Gastrocnemius medialis (tissue), 4 donors: ENCODE measurements at places on chromosomes 11 and 22. TPM values are rescaled to one million over a fixed set of nuclear protein-coding genes. Genes with fewer than 3 reads are reported as not detected.

DNA sequence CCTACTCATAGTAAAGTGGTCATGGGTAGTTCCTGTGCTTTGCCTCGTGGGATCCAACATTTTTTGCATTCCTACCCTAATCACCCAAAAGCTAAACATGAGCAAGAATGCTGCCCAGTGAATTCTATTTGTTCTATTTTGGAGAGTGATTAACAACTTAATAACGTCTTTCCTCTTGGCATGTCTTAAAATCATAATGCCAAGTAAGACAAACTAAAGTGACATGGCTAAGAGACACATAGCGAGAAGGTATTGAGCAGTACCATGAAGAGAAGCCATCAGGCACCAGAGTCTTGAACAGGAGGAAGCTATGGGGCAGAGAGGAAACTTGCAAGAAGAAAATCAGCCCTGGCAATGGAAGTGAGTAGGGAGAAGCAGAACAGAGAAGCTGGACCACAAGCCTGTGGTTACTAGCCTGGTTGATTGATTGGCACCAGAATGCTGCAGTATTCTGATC, 32.0 kb downstream of the EXPH5 start:
- H3K4me1 ChIP-seq: no peaks in the 10 kb centered on the region
- H3K27ac ChIP-seq: no peak overlapping the region
- no peak overlapping the region for H3K4me3 ChIP-seq
- no peaks in the 10 kb centered on the region for H3K36me3 ChIP-seq
- H3K27me3 ChIP-seq: no peaks in the 10 kb centered on the region

- H3K4me1 ChIP-seq: no peaks in the 10 kb centered on the region
- H3K27me3 ChIP-seq: no peaks in the 10 kb centered on the region
- no peak for DNase-seq
- H3K36me3 ChIP-seq: no peaks in the 10 kb centered on the region
- H3K27ac ChIP-seq: no peak overlapping the region
Observed at GRCh38 chr22:20641198-20641892, 132.6 kb upstream of the SERPIND1 start.

The KIRREL3 gene
- 0.10 TPM for total RNA-seq

- H3K36me3 ChIP-seq: no peaks in the 10 kb centered on the region
- no peak for DNase-seq
- no peak overlapping the region for H3K27ac ChIP-seq
- no peaks in the 10 kb centered on the region for H3K4me1 ChIP-seq
- H3K4me3 ChIP-seq: no peak overlapping the region
- no peaks in the 10 kb centered on the region for H3K27me3 ChIP-seq
Observed at GRCh38 chr11:18836417-18836816, 44.8 kb upstream of the PTPN5 start.

DNA sequence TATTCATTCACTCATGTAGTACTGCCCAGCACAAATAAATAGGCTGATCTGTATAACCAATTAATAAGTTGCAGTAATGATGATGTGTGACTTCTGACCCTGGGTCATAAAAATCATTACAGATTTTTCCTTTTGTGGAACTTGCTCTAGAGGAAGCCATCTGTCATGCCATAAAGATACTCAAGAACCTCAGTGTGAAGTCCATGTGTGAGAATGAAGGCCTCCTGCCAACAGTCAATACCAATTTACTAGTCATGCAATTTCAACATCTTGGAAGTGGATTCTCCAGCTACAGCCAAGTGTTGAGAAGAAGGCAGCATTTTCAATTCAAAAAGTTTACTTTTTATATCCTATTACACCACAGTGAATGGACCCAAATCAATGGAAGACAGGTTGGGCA, 435.6 kb upstream of the LRRC4C start:
- H3K4me1 ChIP-seq: no peaks in the 10 kb centered on the region
- no peaks in the 10 kb centered on the region for H3K27me3 ChIP-seq
- DNase-seq: no peak

- H3K4me3 ChIP-seq: no peak overlapping the region
- no peaks in the 10 kb centered on the region for H3K4me1 ChIP-seq
- DNase-seq: no peak
- peaks cover 7% of the 10 kb centered on the region for H3K36me3 ChIP-seq
- no peak overlapping the region for H3K27ac ChIP-seq
Observed at GRCh38 chr11:77374611-77375031, 73.1 kb upstream of the GDPD4 start.

The TCN1 gene
- not detected for total RNA-seq
